ENCODE measurements at places on chromosomes 1 and 21. TPM values are rescaled to one million over a fixed set of nuclear protein-coding genes. Genes with fewer than 3 reads are reported as not detected.

- no peaks in the 10 kb centered on the region for H3K36me3 ChIP-seq
- DNase-seq = no peak
- H3K4me1 ChIP-seq = peaks cover 2% of the 10 kb centered on the region
- H3K27ac ChIP-seq = no peak overlapping the region
- peaks cover 5% of the 10 kb centered on the region for H3K27me3 ChIP-seq
Observed at GRCh38 chr1:11781297-11781696, 19.3 kb downstream of the C1orf167 start.

WNT9A gene
- 1.2 TPM for total RNA-seq

- peaks cover 7% of the 10 kb centered on the region for H3K36me3 ChIP-seq
- DNase-seq = no peak
- no peak overlapping the region for H3K4me3 ChIP-seq
Observed at GRCh38 chr1:202959276-202959620, 1.1 kb upstream of the ADIPOR1 start.

DNA sequence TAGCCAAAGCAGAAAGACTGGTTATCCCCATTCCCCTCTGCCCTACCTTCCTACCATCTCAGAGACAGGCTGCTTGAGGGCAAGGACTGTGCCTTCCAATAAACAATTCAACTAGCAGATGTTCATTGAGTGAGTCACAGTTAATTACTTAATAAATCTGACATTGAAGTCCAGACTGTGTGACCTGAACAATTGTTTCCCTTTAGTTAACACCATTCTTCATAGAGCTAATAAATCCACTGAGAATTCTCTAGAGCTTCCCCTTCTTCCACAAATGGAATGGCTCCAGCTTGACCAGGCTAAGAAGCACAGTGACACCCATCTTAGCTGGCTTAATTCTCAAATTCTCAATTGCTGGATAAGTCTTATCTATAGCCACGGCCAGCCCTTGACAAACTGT is 61.9 kb upstream of the GJA5 start:
- H3K27me3 ChIP-seq = peaks cover 20% of the 10 kb centered on the region
- no peaks in the 10 kb centered on the region for H3K4me1 ChIP-seq
- H3K27ac ChIP-seq = no peak overlapping the region
- no peak for DNase-seq

GRCh38 chr21:41368735-41369104 is 6.9 kb downstream of the MX2 start:
- no peak for DNase-seq
- H3K36me3 ChIP-seq = no peaks in the 10 kb centered on the region

GRCh38 chr1:56137521-56138505 is 441.6 kb downstream of the PLPP3 start:
- H3K4me3 ChIP-seq = no peak overlapping the region
- no peak overlapping the region for H3K27ac ChIP-seq
- DNase-seq = no peak
- H3K4me1 ChIP-seq = peaks cover 1% of the 10 kb centered on the region
- H3K36me3 ChIP-seq = no peaks in the 10 kb centered on the region
